Stimulated activated CD8-positive, alpha-beta memory T cell treated with anti-CD3 and anti-CD28 coated beads, Interleukin-15, amount 100 ng/mL, for 48 hours (primary cell): ENCODE measurements at places on chromosomes 13 and 19.

DNA sequence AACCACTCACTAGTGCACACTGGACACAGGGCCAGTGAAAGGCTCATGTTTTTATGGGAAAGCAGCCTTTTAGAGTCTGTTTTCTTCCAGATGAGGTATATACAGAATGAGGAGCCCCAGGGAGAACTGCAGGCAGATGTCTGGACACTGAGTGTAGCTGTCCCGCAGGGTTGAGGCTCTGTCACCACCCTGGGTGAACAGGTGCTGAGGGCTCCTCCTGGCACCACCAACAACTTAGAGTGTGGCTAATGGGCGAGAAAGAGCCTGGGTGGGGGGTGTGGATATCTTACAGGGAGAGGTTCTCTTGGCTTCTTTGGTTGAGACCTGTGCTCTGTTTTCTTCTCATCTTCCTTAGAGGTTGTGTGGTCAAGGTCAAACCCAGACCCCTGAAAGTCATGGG, 202.1 kb upstream of the GPR12 start:
- no peak for DNase-seq

- DNase-seq, result no peak
Observed at GRCh38 chr13:21625366-21625765, 21.4 kb upstream of the MICU2 start.

GRCh38 chr13:85497652-85498051, 301.6 kb downstream of the SLITRK6 start:
- no peak for DNase-seq

- no peak for DNase-seq
Observed at GRCh38 chr19:49016067-49016839, 638 bp downstream of the LHB start.

DNA sequence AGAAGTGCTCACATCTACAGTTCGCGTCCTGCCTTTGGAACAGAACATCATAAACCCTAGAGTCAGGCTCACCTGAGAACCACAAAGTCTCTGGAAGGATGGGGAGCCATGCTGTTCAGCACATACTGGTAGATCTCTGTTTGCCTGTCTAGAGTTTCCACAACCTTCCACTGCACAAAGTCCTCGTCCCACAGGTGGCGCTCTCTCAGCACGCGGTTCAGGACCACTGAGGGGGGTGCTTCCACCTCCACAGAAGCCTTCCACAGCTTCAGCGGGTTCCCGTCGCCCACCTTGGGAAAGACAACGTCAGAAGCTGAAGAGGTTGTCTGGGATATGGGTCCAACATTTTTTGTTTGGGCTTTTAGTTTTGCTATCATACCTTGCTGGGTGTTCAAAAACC, 93.6 kb downstream of the KL start:
- no peak for DNase-seq

DNA sequence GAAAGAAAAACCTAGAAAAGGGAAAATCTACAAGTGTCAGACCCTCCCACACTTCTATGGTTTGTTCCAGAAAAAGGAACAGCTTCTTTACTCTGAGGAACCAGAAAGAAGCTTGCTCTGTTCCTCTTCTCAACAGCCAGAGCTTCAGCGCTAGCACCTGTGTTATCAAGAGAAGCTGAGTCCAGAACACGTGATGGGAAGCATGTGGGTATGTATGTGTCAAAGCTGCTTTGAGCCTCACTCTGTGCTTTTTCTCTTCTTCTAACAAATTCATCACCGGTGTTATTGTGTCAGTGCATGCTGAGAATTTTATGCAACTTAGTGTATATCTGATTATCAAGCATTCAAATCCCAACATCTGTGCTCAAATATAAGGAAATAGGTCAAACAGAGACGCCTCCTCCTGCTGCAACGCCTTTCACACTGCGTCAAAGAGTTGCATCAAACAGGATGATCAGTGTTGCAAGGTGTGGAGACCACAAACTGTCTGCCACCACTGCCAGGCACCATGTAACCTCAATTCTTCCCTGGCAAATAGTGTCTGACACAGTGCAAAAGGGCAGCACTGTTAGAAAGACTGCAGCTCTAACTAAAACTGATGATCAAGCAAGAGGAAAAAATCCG, 83.9 kb downstream of the LRRC63 start:
- peak; percentile 44 for DNase-seq
